ENCODE measurements at places on chromosomes 12 and 14.

DNA sequence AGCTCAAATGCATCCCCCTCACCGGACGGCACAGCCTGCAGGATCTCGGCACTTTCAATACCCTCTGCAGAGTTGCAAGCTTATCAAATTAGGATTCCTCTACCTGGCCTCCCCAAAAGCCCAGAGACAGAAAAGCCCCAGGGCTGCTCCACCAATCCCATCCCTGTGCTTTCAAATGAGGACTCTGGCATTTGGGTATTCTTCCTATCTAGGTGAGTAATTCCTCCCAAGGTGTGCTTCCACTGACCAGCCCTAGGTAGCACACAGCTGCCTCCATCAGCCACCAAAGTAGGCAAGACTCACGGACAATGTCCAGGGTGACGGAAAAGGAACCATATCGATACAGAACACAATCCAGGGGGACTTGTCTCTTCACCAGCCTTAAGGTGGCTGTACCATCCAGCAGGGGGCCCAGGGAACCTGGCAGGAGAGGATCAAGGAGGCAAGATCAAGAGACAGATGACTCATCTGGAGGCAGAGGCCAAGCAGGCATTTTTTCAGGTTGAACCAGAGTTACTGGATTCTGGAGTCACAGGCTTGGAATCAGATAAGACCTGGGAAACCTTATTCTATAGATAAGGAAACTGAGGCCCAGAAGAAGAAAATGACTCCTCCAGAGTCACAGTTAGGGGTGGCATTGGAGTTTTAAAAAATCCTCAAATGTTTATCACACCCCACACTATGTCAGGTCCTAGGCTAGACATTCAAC, 9.9 kb downstream of the PMEL start:
- DNase-seq, result no peak

DNA sequence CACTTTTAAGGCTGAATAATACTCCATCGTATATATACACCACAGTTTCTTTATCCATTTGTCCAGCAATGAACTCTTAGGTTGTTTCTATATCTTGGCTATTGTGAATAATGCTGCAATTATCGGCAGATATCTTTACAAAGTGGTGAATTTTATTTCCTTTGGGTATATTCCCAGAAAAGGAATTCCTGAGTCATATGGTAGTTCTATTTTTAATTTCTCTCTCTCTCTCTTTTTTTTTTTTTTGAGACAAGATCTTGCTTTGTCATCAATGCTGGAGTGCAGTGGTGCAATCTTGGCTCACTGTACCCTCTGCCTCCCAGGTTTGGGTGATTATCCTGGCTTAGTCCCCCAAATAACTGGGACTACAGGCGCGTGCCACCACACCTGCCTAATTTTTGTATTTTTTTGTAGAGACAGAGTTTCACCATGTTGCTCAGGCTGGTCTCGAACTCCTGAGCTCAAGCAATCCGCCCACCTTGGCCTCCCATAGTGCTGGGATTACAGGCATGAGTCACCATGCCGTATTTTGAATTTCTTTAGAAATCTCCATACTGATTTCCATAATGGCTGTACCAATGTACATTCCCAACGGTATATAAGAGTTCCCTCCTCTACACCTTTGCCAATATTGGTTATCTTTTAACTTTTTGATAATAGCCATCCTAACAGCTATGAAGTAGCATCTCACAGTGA, 98.4 kb downstream of the EFCAB11 start:
- peak; percentile 51 for DNase-seq

DNA sequence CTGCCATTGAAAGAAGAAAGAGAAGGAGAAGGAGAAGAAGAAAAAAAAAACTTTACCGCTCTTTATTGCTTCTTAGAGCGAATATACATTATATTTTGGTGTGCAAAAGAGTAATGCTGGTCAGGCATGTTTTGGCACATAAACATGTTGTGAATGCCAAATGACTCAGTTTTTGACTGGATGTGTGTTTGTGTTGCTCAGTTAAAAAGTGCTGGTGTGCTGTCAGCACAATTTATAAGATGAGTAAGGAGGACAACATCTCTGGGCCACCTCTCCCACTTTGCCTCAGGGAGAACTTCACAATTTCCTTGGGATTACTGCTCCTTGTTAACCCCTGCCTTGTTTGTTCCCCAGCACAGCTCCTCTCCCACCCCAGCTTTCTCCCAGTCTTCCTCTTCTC, 584.8 kb downstream of the ETNK1 start:
- DNase-seq, result no peak

- DNase-seq, result peak; percentile 87
Measured at GRCh38 chr12:27048822-27049752, 26.7 kb downstream of the MED21 start.
